HS-5 (cell line): ENCODE measurements at places on chromosomes 1 and 21.

GRCh38 chr21:32978331-32979270 lies 47.1 kb upstream of the OLIG2 start:
- DNase-seq = no peak

DNA sequence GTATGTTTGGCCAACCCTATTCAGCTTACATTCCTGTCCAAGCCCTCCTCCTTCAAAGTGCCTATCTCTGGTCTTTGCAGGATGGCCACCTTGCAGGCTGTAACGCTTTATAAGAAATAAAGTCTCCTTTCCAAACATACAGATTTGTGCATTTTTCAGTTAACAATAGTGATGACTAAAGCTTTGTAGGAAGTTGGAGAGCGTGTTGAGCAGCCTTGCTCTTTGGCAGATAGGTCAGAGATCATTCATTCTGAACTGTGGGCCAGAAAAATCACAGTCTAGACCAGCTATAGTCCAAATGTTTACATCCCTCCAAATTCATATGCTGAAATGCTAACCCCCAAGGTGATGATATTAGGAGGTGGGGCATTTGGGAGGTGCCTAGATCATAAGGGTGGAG lies 34.0 kb upstream of the FAM89A start:
- DNase-seq = no peak

DNA sequence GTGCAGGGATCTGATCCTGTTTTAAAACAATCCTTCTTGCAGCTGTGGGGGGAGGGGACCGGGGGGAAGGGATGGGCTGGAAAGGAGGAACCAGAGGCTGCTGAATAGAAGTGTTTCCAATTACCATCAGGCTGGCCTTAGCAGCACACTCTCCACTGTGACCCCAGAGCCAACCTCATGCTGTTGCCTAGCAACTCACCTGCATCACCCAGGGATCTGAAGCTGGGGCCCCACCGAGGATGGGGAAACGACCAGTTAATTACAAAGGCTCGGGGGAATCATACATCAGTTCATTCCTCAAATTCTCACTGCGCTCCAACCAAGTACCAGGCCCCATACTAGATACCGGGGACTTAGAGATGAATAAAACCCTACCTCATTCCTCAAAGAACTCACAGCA lies 11.9 kb upstream of the GPX7 start:
- no peak for DNase-seq

- no peak for DNase-seq
Measured at GRCh38 chr1:59169703-59170102, 127.2 kb upstream of the FGGY start.

- DNase-seq = no peak
Measured at GRCh38 chr21:42746240-42746592, 92.8 kb downstream of the PDE9A start.

- DNase-seq = no peak
Measured at GRCh38 chr1:58780411-58780810, 3.4 kb downstream of the JUN start.

DNA sequence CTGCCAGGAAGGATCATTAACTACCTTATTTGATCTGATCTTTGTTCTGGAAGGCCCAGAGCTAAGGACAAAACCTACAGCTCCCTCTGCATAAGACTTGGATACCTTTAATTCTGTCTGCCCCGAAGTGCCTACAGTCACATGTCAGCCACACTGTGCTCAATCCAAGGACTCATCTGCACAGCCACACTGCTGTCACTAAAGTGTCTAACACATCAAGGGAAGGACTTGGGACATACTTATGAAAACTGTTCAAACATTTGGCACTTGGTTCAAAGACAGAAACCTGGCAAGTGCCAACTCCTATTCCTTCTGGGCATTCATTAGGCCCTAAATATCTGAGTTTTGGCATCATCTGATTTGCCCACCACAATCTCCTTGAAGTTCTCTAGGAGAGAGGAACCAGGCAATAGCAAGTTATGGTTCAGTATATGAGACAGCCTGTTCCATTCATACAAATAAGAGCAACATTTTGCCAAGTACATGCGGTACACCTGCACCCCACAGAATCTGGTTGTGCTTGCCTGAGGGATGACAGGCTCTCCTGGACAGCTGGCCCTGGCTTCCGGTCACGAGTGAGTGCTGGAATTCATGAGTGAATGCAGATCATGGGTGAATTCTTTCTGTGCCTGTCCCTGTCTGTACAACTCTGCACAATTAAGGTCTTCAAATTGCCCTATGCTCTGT lies 105.9 kb downstream of the KCNK1 start:
- no peak for DNase-seq

DNA sequence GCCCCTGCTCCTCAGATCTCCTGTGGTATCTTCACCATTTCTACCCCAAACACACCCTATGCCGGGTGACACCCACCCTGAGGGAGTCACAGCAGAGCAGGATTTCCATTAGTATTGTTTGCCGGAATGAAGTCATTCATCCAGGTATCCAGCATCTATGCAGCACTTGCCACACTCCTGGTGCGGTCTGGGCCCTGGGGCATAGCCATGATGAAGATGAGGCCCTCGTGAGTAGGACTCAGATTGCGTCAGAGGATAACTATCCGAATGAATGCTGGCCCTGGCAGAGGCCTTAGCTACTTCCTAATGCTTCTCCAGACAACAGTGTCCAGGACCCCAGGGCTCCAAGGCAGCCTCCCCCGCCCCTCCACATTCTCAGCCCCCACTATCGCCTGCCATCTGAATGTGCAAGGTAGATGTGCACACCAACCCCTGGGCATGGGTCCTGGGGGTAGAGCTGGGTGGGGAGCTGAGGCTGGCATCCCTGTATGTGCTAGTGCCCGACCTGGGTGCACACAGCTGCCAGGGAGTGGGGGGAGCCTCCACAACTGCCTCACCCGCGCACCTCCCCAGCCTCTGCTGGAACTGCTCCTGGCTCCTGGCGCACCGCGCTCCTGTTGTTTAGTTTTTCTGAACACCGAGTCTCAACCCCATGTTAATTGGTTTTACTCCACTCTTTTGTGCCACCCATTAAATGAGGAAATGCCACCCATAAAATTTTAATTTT lies 25.5 kb upstream of the ZC3H12A start:
- no peak for DNase-seq

DNA sequence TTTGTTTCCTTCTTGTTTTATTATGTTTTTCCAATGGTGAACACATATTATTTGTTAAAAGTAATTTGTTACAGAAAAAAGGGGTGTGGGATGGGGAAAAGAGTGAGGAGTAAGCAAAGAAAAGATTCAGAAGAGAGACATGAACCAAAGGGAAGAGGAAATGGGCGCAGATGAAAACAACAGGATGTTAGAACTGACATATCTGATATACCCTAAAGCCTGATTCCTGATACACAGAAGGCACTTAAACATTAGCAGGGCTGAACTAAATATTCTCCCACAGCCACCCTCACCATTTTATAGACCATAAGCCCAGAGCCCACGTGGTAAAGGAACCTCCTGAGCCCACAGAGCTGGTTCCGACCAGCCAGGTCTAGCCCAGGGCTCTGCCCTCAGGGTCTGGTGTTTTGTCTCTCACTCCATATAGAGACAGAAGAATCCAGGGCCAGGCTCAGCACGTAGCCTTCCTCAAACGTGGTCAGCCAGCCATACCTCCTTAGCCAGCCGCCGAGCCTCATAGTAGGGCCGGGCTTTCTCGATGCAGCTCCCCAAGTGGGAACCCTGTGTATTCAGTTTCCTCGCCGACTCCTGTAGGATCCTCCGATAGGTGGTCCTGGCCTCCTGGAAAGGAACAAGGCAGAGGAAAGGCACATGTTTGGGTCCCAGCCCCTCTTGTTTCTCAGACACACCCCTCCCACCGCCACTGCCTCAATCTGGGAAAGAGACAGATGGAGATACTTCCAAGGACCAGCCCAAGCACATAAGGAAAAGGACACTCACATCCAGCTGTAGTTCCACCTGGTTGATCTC lies 9.5 kb downstream of the SH3BP5L start:
- DNase-seq = no peak

- no peak for DNase-seq
Measured at GRCh38 chr21:27715131-27715530, 748.2 kb upstream of the ADAMTS5 start.

DNA sequence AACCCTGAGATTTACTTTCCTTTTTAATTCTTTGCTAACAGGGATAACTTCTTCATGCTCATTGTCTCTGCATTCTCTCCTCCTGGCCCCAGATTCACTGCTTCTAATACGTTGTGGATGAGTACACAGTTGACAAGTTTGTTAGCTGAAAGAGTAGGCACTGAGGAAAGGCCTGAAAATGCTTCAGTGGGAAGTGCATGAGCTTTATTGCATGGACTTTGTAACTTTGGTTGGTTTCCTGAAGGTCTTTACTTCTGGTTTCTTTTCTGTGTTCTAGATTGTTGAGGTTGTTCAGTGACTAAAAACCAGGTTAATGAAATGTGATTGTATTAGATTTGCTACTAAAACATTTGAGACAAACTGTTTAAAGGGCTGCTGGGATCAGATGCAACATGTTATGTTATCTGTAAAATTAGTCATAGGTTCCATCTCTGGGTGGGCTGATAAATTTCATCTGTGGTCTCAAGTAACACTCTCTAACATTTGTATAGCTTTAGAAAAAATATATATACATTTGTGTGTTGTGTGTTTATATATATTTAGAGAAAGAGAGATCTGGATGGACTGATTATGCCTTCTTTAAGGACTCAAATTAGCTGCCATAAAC lies 19.1 kb downstream of the LRIG2 start:
- DNase-seq = no peak

DNA sequence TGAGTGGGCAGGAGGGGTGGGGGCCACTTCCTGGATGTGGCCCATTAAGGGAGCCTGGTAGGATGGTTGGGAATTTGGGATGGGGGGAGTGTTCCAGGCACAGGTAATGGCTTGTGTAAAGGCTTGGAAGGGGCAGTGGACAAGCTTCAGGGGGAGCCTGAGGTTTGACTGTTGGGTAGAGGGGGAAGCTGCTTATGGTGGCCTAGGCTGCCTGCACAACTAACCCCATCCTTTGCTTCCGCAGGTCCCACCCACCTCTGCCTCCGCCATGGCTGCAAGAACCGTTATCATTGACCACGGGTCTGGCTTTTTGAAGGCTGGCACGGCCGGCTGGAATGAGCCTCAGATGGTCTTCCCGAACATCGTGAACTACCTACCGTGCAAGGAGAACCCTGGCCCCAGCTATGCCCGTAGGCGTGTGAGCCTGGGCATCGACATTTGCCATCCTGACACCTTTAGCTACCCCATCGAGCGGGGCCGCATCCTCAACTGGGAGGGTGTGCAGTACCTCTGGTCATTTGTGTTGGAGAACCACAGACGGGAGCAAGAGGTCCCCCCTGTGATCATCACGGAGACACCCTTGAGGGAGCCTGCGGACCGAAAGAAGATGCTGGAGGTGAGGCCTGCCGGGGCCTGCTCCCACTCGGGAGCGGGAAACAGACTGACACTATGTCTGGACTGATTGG lies 67.8 kb downstream of the ACTL8 start:
- DNase-seq = no peak

GRCh38 chr1:89660224-89661061 lies 27.5 kb downstream of the LRRC8C start:
- no peak for DNase-seq

DNA sequence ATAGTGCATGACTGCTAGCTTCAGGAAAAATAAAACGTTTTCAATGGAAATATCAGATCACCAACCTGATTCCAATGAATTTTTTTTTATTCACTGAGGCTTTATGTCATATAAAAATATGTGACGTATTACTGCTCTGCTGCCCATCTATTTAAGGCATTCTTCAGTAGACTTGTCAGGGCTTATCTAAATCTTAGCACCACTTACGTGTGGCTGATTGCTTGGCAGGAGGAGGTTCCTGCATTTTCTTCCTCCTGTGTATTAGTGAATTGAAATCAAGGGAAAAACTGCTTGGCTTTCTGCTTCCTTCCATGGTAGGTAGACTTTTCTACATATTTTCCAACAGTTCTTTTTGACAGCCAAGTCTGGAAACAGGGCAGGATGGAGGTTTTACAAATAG lies 80.3 kb downstream of the ROR1 start:
- no peak for DNase-seq

- DNase-seq = peak; percentile 91
Measured at GRCh38 chr1:10528066-10529014, 53.6 kb downstream of the PEX14 start.

DNA sequence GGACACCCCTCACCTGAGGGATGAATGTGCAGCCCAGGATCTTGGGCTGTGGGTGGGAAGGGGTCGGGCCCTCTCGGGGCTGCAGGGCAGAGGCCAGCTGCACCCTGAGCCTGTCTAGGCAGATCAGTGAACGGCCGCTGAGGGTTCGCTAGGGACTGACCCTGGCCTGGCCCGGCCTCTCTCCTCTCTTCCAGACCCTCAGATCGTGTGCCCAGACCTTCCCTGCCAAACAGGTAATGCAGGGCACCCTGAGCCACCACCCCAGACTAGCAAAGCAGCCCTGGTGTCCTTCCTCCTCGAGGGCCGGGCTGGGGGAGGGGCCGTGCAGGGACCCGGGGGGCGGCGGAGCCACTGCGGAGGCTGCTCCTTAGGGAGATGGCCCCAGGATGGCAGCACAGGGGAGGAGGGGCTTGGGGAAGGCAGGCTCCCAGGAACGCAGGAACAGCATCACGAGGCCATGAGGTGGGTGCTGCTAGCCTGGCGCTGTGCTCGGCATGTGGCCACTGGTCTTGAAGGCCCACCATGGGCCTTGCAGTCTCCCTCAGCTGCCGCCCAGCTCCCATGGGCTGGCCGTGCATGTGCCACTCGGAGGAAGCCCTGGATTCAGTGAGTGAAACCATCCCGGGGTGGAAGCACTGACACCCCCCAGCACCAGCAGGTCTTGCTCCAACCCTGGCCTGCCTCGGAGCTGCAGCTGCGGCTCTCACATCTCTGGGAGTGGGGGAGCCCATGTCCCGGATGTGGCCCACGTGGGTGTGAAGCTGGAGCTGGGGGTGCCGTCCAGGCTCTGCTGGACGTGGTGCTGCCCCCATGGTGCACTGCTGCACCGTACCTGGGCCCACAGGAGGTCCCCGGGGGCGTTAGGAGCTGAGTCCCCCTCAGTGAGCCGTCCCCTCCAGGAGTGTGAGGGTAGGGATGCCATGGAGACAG lies 28.7 kb downstream of the COL6A2 start:
- DNase-seq = no peak

GRCh38 chr1:25912076-25912831 lies 6.0 kb upstream of the STMN1 start:
- DNase-seq = peak; percentile 83

- DNase-seq = no peak
Measured at GRCh38 chr1:246208105-246208504, 299.0 kb downstream of the SMYD3 start.

DNA sequence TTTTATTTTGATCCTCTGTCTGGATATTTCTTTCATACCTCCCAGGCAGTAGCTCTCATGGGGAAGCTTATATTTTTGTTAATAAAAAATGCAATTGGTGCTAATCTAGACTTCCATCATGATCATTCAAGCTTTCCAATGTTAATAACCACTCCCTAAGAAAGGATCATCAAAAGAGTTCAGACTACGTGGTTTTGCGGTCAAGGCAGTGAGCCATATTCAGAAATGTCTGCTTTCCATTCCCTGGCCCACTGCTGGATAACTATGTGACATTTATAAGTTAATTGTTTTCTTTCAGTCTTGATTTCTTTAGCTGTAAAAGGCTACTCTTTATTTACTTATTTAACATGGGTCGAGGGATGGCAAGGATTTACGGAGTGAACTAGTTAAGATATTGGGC lies 414.6 kb downstream of the LMO4 start:
- no peak for DNase-seq
